Transverse colon (tissue), 4 donors: ENCODE measurements at places on chromosomes 6 and 20. TPM values are rescaled to one million over a fixed set of nuclear protein-coding genes. Genes with fewer than 3 reads are reported as not detected.

DNA sequence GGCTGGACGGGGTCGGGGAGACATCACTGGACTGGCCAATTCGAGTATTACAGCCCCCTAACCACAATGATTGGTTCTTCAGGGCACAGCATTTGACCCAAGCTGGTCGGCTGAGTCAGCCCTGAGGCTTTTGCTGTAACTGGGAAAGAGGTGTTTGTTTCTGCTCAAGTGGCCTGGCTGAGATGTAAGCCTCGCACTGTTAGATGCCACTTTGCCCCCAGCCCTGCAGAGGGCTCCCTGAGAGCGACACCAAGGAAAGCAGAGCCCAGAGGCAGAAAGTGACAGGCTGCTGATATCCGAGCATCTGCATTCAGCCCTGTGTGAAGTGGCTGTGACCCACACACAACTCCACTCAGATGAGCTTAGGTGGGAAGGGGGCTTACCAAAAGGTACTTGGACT is 19.4 kb downstream of the ERGIC3 start:
- no peak overlapping the region for H3K4me3 ChIP-seq
- H3K27ac ChIP-seq = no peak overlapping the region
- no peaks in the 10 kb centered on the region for H3K27me3 ChIP-seq
- H3K36me3 ChIP-seq = no peaks in the 10 kb centered on the region

DNA sequence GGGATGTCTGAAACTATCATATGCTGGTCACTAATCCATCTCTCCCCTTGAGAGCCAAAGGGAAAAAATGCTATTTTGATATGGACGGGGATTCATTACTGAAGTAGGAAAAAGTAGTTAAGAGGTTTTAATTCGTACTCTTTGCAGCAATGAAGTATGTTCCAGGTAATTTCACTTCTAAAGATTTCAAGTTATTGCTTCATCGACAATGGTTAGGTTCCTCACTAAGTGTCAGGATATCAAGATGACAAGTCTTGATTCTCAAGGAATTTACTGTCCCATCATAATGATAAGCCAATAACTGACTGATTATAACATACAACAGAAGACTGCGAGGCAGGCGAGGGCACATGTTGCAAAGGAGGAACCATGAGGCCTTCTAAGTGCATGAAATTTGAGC is 57.0 kb downstream of the GMDS start:
- H3K36me3 ChIP-seq = no peaks in the 10 kb centered on the region
- DNase-seq = no peak
- H3K27ac ChIP-seq = no peak overlapping the region
- H3K4me3 ChIP-seq = no peak overlapping the region
- H3K27me3 ChIP-seq = no peaks in the 10 kb centered on the region

- H3K4me1 ChIP-seq = no peaks in the 10 kb centered on the region
- peaks cover 8% of the 10 kb centered on the region for H3K27me3 ChIP-seq
- H3K27ac ChIP-seq = no peak overlapping the region
- DNase-seq = peak; percentile 27
- no peak overlapping the region for H3K4me3 ChIP-seq
Measured at GRCh38 chr20:44089987-44090674, 96.9 kb downstream of the JPH2 start.

DNA sequence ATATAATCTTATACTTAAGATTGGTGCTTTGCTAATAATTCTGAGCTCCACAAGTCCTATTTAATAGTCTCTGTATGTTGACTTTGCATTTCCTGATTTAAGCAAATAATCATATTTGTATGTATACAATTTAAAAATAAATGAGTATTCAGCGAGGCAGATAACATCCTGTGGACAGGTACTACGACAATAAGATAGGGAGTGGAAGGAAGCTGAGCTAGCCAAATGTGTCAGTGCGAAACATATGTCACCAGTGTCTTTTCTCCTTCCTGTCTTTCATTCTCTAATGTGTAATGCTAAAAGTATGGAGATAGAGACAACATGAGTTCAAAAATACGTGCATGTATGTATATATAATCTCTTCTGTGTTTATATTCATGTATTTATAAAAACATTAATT is 359.6 kb upstream of the KCNQ5 start:
- no peak overlapping the region for H3K27ac ChIP-seq
- H3K36me3 ChIP-seq = no peaks in the 10 kb centered on the region
- no peak for DNase-seq
- H3K4me1 ChIP-seq = no peaks in the 10 kb centered on the region

DNA sequence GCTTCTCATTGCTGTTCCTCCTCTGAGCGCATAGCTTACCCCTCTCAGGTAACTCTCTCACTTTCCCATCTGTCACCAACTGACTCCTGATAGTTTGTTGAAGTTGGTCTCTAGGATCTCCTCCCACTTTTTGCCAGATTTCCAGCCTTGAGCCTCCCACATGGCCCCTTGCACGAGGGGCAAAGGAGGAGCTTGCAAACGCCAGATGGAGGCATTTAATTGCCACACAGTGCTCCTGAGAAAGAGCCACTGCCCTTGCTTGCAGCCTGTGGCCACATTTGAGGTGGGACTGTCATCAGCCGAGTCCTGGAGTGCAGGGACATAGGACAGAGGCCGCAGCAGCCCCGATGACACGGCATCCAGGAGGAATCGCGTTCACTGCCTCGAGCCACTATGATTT is 348.7 kb downstream of the SMOC2 start:
- no peaks in the 10 kb centered on the region for H3K36me3 ChIP-seq
- no peak for DNase-seq
- no peak overlapping the region for H3K27ac ChIP-seq
- H3K4me3 ChIP-seq = no peak overlapping the region

DNA sequence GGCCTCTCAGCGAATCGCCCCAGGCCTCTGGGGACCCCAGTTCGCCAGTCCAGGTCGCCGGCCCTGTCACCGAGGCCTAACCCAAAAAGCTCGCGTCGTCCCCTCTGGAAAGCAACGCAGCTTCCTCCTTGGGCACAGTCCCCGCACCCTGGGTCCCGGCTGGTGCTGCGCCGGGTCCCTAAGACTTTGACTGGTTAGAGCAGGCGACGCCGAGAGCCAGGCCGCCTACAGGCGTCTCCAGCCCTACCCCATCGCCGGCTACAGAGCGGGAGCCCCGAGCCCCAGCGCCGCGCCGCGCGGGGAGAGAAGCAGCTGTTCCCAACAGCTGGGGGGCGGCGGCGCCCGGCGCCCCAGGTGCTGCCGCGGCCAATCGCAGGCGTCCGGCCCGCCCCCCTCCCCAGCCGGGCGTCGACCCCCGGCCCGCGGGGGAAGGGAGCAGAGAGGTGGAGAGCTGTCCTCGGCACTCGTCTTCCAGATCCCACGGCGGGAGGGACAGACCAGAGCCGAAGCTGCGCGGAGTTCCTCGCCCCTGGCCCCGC is 540 bp upstream of the RBM24 start:
- peak overlapping the region; percentile 65 for H3K4me3 ChIP-seq
- H3K4me1 ChIP-seq = peaks cover 7% of the 10 kb centered on the region
- peak overlapping the region; percentile 88 for H3K27ac ChIP-seq
- H3K36me3 ChIP-seq = no peaks in the 10 kb centered on the region
- H3K27me3 ChIP-seq = peaks cover 18% of the 10 kb centered on the region

- DNase-seq = no peak
- H3K36me3 ChIP-seq = peaks cover 72% of the 10 kb centered on the region
- H3K4me3 ChIP-seq = no peak overlapping the region
- H3K27me3 ChIP-seq = no peaks in the 10 kb centered on the region
- no peaks in the 10 kb centered on the region for H3K4me1 ChIP-seq
Measured at GRCh38 chr6:154821638-154822037, 88.4 kb downstream of the SCAF8 start.

GRCh38 chr20:15848126-15848525 is 725.1 kb downstream of the KIF16B start:
- no peaks in the 10 kb centered on the region for H3K36me3 ChIP-seq
- no peaks in the 10 kb centered on the region for H3K4me1 ChIP-seq
- DNase-seq = no peak
- H3K27me3 ChIP-seq = no peaks in the 10 kb centered on the region

DNA sequence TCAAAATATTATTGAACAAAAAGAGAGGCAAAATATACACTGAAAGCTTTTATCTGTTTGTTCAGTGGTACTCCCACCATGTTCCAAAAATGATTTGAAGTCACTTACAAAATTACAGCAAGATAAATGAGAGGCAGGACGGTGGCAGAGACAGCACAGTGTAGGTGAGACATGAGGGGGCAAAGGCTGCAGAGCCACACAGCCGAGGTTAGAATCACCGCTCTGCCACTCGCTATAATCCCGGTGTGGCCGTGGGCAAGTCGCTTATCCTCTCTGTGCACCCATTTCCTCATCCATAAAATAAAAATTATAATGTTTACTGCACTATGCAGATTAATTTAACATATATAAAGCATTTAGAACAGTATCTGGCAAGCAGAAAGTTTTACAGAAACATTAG is 140.1 kb upstream of the BEND6 start:
- H3K36me3 ChIP-seq = no peaks in the 10 kb centered on the region
- H3K27me3 ChIP-seq = no peaks in the 10 kb centered on the region
- DNase-seq = no peak
- no peak overlapping the region for H3K27ac ChIP-seq
- no peak overlapping the region for H3K4me3 ChIP-seq
- peaks cover 14% of the 10 kb centered on the region for H3K4me1 ChIP-seq

DNA sequence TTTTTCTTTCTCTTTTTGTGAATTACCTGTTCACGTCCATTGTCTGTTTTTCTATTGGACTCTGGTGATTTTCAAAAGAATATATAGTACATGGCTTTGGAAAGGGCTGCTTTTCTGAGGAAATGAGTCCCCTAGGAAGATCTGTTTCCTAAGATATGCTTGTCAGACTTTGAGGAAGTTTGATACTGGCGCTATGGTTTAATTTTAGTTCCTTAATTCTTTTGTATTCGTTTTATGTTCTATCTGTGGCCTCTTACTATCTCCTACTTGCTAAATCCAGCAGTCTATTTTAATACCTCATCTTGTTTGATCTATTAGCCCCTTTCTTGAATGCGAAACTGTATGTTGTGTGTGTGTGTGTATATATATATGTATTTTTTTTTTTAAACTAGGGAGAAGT is 101.9 kb downstream of the LIN28B start:
- H3K4me3 ChIP-seq = no peak overlapping the region
- no peaks in the 10 kb centered on the region for H3K36me3 ChIP-seq

Gene WFDC12
- total RNA-seq = 0.68 TPM

Gene TCF21
- 6.0 TPM for total RNA-seq

Gene PRDM13
- total RNA-seq = not detected

Gene MAD2L1BP
- 25.4 TPM for total RNA-seq

Gene NRSN1
- total RNA-seq = 0.16 TPM
